ENCODE measurements at places on chromosomes 1 and 21. TPM values are rescaled to one million over a fixed set of nuclear protein-coding genes. Genes with fewer than 3 reads are reported as not detected.

DNA sequence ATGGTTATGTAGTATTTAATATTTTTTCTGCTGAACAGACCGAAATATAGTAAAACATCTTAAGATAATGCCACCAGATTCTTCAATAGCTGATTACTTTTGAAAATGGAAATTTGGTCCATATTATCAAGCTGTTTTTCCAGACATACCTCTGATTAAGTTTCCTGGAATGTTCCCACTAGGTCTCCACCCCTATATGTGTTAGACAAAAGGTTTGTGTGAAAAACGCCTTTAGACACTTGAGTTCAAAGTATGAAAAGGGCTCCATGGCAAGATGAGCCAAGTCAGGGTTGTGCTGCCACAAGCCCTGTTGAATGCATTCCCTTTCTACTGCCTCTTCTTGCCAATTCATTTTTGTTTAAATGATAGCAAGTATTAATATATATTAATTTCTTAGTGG is 52.7 kb downstream of the ZBTB17 start:
- DNase-seq = no peak

DNA sequence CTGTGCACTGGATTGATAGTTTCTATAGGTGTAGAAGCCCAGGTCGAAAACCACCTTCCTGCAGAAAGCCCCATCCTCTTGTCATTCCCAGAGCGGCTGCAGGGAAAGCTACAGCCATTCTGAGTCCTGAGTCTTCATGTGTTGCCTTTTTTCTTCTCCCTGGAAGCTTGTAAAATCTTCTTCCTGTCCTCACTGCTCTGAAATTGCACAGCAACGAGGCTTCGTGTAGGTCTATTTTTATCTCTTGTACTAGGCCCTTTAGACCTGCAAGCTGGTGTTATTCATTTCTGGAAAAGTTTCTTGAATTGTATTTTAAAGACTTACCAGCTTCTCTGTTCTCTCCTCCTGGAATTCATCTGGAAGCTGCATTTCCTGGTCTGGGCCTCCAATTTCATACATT is 44.2 kb upstream of the ETS2 start:
- DNase-seq = no peak

GRCh38 chr1:54337928-54338327 is 68.3 kb downstream of the SSBP3 start:
- DNase-seq = no peak

DNA sequence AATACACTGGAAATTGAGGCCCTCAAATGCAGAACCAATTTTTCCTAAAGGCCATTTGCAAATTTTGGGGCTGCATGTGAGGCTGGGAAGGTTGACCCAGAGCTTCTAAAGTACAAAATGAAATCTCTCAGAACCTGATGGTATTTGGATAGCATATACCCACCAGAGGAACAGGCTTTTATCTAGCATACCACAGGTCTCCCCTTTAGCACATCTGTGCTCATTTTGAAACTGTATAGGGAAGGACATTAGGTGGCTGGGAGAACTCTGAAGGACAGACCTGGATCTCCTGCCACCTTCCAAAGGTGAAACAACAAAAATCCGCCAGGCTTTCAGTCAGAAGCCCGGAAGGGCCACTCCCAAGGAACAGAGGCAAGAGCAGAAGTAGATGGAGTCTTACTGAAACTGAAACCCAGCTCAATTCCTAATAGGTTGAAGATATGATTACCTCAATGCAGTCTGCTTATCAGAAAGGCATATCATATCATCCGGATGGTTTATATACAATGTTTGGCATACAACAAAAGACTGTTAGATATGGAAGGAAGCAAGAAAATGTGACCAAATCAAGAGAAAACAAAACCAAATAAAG is 11.6 kb downstream of the CD55 start:
- DNase-seq = peak; percentile 58

UMODL1 gene
- total RNA-seq = 0.36 TPM

- peak; percentile 46 for DNase-seq
Observed at GRCh38 chr1:50929376-50929958, 30.6 kb downstream of the FAF1 start.

GRCh38 chr1:55519937-55520683 is 304.9 kb upstream of the USP24 start:
- DNase-seq = no peak

RBM8A gene
- 137 TPM for total RNA-seq

GRCh38 chr1:119987112-119987511 is 82.3 kb downstream of the NOTCH2 start:
- DNase-seq = no peak

KCNJ9 gene
- total RNA-seq = not detected

- no peak for DNase-seq
Observed at GRCh38 chr1:246667773-246668172, 56.4 kb upstream of the SCCPDH start.

DNA sequence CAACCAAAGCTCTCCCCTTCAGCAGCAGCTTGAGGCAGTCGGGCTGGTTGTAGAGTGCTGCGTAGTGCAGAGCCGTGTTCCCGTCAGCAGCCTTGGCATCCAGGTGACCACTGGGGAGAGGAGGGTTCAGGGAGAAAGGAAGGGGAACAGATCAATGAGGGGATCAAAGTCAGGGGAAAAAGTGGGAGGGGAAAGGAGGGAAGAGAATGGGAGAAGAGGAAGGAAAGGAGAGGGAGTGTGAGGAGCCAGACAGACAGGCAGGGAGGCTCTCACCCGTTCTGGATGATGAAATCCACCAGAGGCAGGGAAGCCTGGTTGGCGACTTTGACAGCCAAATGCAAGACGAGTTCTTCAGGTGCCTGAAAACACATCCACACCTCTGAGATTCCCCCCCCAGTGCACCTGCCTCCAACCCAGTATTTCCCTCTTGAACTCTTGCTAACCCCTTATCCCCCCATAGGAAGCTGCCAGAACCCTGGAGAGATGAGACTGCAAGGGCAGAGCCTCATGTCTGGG is 9.8 kb upstream of the TCEA3 start:
- DNase-seq = no peak

HLX gene
- 7.7 TPM for total RNA-seq

DNA sequence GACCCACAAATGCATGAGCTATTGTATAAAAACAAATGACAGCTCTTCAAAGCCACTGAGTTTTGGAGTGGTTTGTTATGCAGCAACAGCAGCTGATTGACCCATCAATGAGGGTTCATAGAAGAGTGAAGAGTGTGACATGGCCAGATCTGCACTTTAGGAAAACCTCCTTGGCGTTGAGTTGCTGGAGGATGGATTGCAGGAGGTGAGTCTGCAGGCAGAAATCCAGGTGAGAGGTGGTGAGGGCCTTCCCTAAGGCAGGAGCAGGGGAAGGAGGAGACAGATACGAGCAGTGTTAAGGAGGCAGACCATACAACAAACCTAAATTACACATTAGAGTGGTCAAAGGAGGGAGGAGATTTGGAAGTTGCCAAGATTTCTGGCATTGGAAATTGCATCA is 169.3 kb upstream of the CSF3R start:
- DNase-seq = no peak

- DNase-seq = no peak
Observed at GRCh38 chr1:88514544-88515060, 169.5 kb upstream of the PKN2 start.

- no peak for DNase-seq
Observed at GRCh38 chr21:16419188-16419921, 689.6 kb downstream of the USP25 start.

DNA sequence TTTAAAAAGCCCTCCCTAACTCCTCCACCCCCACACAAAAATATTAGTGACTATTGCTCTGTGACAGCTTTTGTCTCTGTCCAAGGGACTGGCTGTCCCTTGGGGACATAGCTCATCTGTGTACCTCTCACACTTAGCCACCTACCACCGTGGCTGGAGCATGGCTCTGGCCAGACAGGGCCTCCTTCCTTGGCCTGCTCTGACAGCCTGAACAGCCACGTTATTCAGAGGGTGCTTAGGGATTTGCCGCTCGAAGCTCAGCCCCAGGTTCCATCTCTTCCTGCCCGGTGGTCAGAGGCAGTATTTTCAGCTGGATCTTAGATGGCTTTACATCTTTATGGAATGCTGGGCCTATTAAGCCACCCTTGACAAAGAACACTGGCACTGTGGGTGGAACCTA is 6.1 kb upstream of the CELSR2 start:
- no peak for DNase-seq

DNA sequence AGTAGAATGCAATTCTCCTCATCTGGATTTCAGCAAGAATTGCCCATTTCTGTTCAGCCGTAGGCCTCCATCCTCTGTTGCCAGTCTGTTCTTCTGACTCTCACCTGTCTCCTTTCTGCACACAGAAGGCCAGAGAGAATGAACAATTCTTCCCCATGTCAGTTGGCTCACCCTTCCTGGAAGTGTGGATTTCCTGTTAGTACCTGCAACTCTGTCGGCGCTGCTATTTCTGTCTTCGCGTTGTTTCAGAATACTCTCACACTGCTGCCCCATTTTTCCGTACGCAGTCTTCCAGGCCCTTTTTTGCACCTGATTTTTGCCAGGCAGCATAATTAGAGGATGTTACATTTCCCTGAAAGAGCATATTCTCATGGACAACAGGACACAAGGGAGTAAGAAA is 200.7 kb downstream of the FGGY start:
- DNase-seq = no peak

GPR153 gene
- 0.27 TPM for total RNA-seq

TCHH gene
- total RNA-seq = not detected

- DNase-seq = no peak
Observed at GRCh38 chr1:245572709-245573108, 417.9 kb downstream of the KIF26B start.

GRCh38 chr21:33278721-33279120 is 12.6 kb downstream of the IL10RB start:
- DNase-seq = no peak

RCSD1 gene
- total RNA-seq = 531 TPM

ST3GAL3 gene
- 37.4 TPM for total RNA-seq

YBEY gene
- 18.1 TPM for total RNA-seq

CR1L gene
- not detected for total RNA-seq

- no peak for DNase-seq
Observed at GRCh38 chr1:16141573-16142336, 14.1 kb downstream of the EPHA2 start.

GRCh38 chr1:58304346-58304975 is 242.1 kb downstream of the OMA1 start:
- no peak for DNase-seq

GRCh38 chr1:151715726-151716404 is 738 bp downstream of the CELF3 start:
- DNase-seq = no peak

DNA sequence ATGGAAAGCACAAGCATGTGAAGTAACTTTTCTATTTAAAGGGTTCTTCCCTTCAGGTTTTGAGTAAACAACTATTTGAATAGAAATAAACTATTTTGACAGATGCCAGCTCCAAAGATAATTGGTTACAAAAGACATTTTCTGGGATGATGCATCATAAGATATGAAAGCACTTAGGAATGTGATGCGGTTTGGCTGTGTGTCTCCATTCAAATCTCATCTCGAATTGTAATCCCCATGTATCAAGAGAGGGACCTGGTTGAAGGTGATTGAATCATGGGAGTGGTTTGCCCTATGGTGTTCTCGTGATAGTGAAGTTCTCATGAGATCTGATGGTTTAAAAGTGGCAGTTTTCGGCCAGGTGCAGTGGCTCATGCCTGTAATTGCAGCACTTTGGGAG is 6.4 kb downstream of the DISP1 start:
- DNase-seq = no peak

DNA sequence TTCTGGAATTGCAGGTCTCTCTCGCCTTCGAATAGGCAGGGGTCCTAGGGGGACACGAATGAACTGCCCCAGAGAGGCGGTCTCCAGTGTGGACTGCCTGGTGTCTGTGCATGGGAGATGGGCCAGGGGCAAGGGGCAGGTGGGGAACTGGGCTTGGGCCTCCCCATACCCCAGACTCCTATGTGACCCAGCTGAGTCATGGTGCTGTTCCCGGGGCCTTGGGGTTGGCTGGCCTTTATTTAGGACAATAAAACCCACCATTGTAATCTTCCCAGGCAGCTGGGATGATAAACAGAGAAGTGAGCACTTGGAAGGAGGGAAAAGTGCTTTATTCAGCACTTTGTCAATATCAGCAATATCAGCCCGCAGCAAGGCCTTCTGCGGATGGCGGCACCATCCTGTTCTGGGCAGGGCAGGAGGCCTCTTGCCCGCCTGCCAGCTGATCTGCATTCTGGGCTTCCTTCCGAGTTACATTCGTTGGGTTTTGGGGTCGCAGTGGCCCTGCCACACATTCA is 209.0 kb upstream of the TMEM51 start:
- no peak for DNase-seq

CYP4A11 gene
- not detected for total RNA-seq

DNA sequence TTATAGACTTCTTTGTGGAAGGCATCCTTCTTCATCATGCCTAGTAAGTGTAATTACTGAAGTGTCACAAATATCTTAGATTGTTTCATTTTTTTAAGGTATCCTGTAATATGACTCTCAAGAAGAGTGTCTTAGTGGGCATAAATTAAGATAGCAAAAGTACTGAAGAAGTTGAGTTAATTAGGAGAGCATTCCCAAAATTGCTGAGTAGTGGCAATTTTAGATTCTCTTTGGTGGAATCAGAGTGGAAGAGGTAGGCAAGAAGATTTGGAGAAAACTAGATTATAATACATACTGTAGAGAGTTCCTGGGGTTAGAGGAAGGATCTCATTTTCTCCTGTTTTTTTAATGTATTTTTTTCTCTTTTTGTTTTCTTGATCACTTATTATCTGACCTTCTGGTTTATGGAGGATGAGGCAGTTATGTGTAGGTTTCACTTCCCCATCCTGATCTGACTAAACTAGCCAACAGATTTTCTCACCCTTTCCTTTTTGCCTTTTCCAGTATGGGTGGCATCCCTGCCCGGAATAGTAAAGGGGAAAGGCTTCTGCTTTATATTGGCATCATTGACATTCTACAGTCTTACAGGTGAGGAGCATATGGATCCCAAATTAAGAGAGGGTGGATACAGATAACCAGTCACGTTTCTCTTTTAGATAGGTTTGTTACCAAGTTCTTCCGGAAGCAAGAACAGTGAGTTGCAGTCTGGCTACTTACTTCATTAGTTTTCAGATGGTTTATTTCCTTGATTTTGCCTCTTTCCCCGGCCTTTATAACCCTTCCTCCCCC is 16.7 kb upstream of the PSMD4 start:
- peak; percentile 31 for DNase-seq

- DNase-seq = no peak
Observed at GRCh38 chr1:152487871-152488270, 22.7 kb upstream of the LCE5A start.

- no peak for DNase-seq
Observed at GRCh38 chr1:225755671-225756319, 21.8 kb upstream of the SRP9 start.

- DNase-seq = no peak
Observed at GRCh38 chr1:31672986-31673385, 28.3 kb upstream of the PEF1 start.

DNA sequence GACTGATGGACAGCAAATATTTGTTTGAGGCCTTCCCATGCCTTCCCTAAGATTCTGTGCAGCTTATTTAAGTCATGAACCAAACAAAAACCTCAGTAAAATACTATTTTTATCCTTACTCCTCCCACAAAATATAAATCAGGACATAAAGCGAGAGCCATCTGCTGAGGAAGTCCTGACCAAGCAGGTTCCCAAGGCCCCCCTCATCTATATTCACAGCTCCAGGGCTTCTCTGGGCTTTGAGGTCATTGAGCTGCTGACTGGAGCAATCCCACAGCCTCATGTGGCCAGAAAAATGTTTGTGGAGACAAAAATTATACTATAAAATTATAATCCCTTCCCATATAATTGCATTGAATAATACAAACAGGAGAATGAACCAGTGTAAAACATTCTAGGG is 846.2 kb downstream of the ADGRL2 start:
- DNase-seq = no peak

Data from B cell (primary cell).